Stimulated activated CD4-positive, alpha-beta T cell treated with anti-CD3 and anti-CD28 coated beads, Interleukin-12 subunit alpha, Interleukin-12 subunit beta, amount 100 ng/mL, for 24 hours (primary cell): ENCODE measurements at places on chromosomes 16 and 17.
A peak's percentile ranks its signal among the peaks of the same experiment; 100 is the strongest.

DNA sequence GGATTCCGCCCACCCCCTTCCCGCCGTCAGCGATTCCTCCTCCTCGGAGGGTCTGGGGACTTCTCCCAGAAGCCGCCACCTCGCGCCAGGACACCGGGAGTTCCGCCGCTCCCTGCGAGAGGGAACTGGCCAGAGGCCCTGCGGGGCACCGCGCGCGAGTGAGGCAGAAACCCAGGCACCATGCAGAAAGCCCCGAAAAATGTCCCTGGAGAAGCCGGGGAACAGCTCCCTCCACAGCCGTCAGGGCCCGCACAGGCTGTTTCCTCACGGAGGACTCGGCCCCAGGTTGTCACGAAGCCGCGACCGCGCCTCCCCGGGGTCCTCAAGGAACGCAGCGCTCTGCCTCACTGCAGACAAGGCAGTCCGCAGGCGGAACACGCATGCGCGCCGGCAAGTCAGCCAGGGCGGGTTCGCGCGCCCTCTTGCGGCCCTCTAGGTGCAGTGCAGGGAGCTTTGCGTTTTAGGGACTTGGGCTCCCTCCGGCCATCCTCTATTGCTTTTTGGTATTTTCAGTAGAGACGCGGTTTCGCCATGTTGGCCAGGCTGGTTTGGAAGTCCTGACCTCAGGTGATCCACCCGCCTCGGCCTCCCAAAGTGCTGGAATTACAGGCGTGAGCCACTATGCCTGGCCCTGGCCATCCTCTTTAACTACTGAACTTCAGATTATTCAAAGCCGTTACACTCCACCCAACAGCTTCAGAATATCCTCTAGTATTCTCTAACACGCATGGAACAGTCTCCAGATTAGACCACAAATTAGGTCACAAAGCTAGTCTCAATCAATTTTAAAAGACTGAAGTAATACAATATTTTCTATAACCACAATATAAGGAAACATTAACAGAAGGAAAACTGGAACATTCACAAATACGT, 20.3 kb upstream of the ZNF287 start:
- peak; percentile 88 for DNase-seq

DNA sequence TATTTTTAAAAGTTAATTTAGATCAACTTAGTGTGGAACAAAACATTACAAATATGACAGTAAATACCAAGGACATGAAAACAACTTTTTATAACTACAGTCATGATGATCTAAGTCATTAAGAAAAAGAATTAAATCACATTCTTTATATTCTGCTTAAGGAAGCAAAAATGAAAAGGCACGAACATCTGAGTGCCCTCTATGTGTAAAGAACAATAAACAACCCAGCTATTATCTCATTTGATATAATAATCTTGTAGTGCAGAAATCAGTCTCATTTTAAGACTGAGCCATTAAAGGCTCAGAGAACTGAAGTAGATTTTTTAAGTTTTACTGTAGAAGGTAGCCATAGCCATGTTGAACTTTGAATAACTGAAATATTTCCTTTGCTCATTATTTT, 13.4 kb downstream of the MYO1D start:
- DNase-seq = no peak

DNA sequence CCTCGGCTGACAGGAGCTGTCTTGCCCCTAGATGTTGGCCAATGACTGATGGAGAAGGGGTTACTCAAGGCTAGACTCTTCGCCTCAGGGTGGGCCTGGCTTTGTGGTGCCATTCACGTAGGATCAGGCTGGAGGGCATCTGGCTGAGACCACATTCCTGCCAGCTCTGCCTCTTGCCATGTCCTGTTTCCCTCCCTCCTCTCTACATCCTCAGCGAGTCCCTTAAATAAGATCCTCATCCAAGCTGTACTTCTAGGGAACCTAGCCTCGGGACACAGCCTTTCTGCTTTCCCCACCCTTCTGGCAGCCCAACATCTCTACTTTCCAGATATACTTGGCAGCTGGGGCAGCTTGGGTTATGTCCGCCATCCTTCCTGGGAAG, 27.9 kb upstream of the EFCAB13 start:
- DNase-seq = no peak

DNA sequence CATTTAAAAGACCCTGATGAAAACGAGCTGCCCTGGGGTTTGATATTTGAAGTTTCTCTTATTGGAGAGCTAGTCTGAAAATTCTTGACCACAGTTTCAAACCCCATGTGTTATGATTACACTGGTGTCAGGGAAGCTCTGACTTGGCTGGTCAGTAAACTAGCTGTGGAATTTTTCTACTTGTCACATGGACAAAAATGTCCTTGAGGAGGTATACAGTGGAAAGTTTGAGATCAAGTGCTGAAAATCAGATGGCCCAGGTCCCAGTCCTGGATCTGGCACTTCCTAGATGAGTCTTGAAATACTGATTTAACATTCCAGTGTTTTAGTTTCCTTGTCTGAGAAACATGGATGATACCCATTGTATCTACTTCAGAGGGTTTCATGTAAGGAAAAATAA, 30.7 kb upstream of the SOX9 start:
- no peak for DNase-seq

DNA sequence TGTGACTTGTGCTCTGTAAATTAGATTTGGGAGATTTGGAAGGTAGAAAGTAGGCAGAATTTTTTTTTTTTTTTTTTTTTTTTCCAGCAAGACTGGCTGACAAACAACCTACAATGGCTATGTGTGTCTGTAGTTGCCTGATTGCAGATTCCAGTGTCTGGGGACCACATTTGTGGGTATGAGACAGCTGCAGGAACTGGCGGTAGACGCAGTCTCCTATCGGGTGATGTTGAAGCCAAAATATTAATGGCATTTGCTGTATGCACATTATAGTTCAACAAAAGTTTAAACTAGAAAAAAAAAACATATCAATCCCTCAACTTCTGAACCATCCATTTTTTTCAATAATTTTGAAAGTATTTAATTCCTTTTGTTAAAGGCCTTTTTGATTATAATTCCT, 665.2 kb downstream of the TOX3 start:
- no peak for DNase-seq

GRCh38 chr16:27481282-27481934, 68.3 kb downstream of the GTF3C1 start:
- no peak for DNase-seq

DNA sequence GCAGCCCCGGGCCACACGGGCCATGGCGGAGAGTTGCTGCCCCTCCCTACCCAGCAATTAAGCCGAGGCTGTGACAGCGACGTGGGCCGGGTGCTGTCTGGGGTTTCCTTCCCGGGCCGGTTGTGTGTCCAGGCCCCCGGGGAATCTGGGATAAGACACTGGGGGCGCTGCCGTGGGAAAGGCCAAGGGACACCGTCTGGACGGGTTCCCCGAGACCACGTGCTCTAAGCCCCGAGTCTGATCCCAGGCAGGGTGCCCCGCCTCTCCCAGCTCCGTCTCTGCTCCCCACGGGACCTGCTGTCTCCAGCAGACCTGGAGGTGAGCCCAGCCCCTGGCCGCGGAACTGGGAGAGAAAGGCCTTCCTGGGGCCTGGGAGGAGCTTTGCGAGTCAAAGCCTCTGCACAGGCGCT, 92.2 kb downstream of the IRX3 start:
- DNase-seq = no peak

- no peak for DNase-seq
These were observed 69.4 kb downstream of the RPH3AL start for GRCh38 chr17:282912-283882.

DNA sequence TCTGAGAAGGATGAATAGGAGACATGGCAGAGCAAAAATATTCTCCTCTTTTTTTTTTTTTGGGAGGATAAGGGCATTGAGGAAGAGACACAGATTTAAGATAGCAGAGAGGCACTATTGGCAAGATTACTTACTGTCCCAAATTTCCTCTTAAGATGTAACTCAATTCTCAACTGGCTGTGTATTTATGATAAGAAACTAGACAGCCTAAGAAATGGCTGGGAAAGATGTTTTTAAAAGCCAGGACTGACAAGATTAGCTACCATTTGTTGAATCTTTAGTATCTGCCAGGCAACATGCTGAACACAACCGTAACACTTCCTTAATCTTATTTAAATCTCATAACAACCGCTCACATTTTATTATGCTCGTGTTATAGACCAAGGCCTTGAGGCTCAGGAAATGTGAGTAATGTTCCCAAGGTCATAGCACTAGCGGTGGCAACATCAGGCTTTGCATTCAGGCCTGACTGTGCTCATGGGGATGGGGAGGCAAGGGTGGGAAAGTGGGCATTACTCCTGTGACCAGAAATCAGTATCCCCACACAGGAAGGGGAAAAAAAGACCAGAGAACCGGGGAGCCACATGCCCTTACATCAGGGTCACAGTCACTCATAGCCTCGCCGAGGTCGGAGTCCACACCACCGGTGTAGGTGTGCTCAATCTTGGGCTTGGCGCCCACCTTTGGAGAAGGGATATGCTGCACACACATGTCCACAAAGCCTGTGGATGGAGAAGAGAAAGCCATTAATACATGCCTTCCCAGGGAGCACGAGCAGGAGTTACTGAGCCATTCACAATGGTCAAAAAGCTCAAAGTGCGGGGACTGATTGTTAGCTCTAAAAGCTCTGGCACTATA, 15.6 kb downstream of the HIGD1B start:
- no peak for DNase-seq

GRCh38 chr17:9887508-9887907, 17.6 kb downstream of the RCVRN start:
- DNase-seq = no peak

DNA sequence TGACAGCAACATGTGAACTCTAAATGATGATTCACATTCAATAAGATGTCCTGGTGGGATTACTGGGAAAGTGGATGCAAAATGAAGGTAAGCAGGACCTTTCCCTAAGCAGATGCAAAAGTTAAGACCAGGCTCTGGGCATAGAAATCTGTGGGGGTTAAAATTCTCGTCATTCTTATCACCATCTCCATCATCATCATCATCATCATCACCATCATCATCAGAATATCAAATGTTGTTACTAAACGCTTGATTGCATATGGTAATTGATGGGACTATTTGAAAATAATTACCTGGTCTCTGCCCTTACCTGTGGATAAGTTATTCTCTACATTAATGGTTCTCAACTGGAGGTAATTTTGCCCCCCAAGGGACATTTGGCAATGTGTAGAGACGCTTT, 41.9 kb upstream of the TMEM132E start:
- no peak for DNase-seq

- no peak for DNase-seq
These were observed 16.8 kb upstream of the ZNF287 start for GRCh38 chr17:16585796-16586195.

- no peak for DNase-seq
These were observed 29.7 kb downstream of the FAM222B start for GRCh38 chr17:28812748-28813377.

- no peak for DNase-seq
These were observed 40.8 kb upstream of the ENDOV start for GRCh38 chr17:80374039-80374731.

DNA sequence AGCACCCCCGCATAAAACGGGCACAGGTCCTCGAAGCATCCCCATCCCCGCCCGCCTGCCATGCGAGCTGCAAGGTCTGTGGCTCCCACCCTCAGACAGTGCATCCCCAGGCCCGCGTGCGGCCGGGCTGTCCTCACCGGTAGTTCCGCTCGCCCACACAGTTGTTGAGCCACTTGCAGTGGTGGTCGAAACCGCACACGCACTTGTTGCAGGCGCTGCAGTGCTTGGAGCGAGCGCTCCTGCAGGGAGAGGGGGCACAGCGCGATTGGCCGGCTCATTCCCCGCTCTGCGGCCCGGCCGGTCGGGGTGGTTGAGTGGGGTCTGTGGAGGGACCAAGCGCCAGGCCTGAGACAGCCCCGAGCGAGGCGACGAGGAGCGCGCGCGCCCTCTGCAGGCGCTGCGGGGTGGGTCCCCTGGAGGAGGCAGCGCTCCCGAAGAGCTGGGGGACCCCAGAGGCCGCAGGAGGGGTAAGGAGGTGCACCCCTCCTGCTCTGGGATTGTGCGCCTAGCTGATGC, 6.0 kb upstream of the TPPP3 start:
- no peak for DNase-seq

DNA sequence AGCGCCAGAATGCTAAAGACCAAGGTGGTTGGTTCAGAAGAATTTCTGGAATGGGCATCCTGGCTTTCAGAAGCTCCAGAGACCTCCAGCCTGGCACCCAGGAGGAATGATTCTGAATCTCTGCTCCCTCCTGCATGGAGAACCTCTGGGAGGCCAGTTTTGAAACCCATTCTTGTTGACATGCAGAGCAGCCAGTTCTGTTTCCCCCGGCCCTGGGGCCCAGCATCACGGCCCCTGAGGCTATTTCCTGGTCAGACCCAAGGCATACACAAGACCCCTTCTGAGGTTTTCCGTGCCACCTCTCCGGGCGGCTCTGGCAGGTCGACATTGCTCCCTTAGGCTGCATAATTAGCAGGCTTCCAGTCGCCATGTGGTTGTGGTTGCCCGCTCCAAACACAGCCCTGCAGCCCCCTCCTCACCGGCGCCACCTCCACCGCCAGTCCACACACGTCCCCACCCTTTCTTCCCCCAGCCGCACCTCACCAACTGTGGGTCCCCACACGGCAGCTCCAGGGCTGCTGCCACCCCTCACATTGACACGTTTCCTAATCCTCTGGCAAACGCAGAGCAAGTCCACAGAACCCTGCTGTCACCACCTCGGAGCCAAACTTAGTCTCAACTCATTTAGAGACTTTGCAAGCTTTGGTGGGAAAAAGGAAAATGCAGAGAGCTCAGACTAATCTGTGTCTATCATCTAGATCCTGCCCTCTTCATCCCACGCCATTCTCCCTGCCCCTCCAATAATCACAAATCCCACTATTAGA, 367.1 kb downstream of the SOX9 start:
- no peak for DNase-seq

- DNase-seq = no peak
These were observed 37.0 kb upstream of the CDH1 start for GRCh38 chr16:68700120-68700519.

DNA sequence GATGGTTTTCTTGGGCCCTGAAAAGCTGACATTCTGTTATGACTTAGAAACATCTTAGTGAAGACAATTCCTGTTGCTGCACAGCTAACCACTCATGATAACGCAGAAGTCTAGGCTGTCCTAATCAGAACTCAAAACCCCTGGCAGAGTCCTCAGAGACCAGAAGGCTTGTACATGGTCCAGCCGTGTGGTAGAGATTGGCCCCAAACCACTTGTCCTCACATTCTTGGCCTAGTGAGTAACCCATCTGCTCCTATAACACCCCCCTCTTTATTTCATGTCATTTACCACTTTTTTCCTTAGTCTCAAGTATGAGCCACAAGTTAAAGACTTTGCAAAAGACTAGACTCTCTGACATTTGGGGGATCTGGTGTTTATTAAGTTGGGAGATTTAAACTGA, 116.5 kb upstream of the ADAMTS18 start:
- DNase-seq = no peak
